ENCODE measurements at places on chromosomes 4 and X.
A peak's percentile ranks its signal among the peaks of the same experiment; 100 is the strongest.

DNA sequence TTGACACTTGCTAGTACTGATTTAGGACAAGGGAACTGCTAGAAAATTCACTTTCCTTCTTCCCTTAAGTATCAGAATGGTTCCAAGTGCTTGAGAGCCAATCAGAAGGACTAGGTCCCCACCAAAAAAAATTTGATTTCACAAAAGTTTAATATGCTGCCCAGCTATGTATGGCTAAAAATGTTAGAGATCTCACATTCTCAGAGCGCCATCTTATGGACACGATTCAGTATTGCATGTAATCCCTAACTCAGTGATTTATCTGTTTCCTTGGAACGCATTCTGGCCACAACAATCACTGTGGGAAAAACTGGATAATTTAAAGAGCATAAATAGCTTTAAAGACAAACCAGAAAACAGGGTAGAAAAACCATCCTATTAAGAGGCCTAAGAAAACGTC, 255.1 kb upstream of the GPC4 start:
- peak; percentile 1 for DNase-seq

- no peak for DNase-seq
These were observed 367.1 kb downstream of the PACRGL start for GRCh38 chr4:21067351-21067750.

GRCh38 chr4:142817442-142817841, 28.7 kb downstream of the INPP4B start:
- no peak for DNase-seq

DNA sequence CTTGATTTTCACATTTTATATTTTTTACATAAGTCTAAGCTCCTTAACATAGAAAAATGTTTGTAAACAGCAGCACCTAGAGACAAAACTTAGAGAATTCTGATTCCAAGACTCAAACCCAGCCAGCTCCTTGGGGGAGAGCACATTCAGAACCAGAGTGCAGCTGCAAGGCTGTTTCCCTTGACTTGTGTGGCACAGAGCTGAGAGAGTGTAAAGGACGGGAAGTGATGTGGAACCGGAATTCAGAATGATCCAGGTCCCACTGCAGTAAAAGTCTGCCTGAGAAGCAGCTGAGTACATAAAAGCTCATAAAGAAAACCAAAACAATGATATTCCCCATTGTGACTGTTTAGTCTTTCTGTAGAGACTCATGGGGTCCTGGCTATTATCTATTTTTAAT, 713.8 kb downstream of the RAB28 start:
- no peak for DNase-seq

DNA sequence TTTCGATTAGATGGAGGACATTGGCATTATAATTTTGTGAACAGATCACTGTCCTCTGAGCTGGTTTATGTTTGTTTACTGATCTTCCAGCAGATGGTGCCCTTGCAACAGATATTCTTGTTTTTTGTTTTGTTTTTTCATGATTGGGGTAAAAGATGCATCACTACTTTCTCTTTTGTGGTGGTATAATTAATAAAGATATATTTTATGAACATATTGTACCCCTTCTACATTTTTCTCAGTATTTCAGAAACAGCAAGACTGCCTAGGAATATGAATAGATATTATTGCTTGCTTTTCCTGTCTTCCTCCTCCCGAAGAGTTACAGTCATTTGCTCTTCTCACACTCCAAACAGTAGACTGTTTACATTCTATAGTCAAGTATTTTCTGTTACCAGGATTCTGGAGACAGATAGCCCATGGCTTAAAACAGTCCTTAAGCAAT, 905.2 kb downstream of the TRAM1L1 start:
- DNase-seq: no peak

- DNase-seq: no peak
These were observed 93.0 kb downstream of the MAGEE1 start for GRCh38 chrX:76520273-76521054.

DNA sequence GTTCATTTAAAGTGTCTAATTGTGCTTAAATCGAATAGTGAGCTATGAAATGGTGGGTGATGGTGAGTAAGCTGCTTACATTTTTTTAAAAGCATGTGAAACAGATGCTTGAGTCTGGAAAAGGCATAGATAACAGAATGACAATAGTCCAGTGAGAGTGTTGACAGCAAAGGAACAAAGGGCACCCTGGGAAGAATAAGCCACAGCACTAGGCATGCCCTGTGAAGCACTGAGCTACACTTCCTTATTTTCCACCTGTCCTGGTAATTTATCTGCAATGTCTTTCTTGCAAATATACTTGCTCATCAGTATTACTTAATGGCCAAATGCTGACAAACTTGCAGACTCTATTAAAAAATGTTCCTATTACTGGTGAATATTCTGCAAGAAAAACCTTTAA, 168.7 kb downstream of the PRDM5 start:
- no peak for DNase-seq

DNA sequence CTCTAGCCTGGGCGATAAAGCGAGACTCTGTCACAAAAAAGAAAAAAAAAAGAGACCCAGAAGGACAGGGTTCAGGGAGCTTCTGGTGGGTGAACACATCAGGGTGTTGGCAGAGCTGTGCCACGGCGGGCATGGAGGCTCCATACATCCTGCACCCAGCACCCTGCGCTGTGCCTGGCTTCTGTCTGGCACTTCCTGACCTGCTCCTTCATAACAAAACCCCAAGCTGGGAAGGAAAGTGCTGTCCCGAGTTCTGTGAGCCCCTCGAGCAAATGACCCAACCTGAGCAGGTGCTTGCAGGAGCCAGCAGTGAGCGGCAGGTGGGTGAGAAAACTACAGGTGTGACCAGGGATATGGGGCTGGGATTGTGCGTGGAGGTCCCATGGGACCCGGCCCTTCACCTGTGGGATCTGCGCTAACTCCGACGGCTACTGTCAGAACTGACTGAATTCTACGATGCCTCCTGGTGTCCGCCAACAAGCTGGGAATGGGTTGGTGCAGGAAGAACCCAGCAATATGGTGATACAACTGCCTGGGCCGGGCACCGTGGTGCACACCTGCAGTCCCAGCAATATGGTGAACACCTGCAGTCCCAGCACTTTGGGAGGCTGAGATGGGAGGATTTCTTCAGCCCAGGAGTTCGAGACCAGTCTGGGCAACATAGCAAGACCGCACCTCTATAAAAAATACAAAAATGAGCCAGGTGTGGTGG, 18.9 kb downstream of the ASMTL start:
- DNase-seq: no peak

GRCh38 chr4:97530676-97531075, 612.6 kb downstream of the STPG2 start:
- no peak for DNase-seq

DNA sequence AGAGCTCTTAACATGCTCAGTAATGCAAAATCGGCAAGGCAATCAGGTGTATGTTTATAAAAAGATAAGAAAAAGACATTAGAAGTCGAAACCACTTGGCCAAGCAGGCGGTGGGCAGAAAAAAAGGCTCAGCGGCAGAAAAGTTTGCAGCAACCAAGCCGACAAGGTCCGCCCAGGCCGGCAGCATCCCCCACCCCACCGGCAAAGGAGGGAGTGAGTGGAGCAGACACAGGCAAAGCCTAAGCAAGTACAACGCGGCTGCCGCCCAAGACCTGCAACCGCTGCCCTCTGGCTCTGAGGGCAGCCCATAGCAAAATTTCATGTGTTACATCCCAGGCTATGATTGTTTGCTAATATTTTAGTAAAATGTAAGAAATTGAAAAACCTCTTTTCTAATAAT, 125.4 kb upstream of the ZCCHC13 start:
- DNase-seq: no peak

DNA sequence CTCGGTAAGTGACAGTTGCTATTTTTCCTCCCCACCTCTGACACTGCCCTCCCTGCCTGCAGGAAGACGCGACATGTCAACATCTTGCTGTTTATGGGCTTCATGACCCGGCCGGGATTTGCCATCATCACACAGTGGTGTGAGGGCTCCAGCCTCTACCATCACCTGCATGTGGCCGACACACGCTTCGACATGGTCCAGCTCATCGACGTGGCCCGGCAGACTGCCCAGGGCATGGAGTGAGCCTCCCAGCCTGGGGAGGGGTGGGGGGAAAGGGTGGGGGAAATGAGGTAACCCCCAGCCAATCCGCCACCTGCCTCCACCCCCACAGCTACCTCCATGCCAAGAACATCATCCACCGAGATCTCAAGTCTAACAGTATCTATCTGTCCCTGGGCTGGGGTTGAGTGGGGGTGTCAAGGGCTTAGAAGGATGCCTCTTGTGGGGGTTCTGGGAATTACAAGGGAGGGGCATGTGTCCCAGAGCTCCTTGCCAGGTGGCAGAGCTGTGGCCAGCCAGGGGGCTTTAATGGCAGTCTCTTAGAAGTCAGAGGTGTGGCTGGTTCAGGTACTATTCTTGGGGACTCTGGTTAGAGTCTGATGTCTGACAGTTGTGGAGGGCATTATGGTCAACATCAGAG, 7.8 kb downstream of the ARAF start:
- no peak for DNase-seq

GRCh38 chr4:185312699-185313098, 83.0 kb downstream of the LRP2BP start:
- DNase-seq: no peak

DNA sequence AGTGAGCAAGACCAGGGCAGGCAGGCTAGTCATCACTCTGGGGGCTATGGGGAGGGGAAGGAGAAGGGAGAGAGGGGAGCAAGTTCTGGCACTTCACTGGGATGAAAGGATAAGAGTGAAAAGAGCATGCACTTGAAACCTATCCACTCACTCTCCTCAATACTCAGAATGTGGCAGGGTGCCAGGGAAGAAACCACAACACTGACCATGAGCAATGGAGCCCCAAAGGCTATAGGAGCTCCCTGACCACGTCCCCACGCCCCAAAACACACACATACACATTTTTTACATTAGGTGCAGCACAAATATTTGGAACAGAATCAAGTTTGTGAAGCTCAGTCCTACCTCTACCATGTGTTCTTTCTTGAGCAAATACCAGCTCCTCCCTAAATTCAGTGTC, 132.2 kb downstream of the IDS start:
- no peak for DNase-seq

- no peak for DNase-seq
These were observed 95.4 kb downstream of the NKX6-1 start for GRCh38 chr4:84403656-84404055.

GRCh38 chrX:96438803-96439202, 245.8 kb upstream of the DIAPH2 start:
- no peak for DNase-seq

- DNase-seq: no peak
These were observed 234.7 kb downstream of the OR13H1 start for GRCh38 chrX:131778269-131779218.

DNA sequence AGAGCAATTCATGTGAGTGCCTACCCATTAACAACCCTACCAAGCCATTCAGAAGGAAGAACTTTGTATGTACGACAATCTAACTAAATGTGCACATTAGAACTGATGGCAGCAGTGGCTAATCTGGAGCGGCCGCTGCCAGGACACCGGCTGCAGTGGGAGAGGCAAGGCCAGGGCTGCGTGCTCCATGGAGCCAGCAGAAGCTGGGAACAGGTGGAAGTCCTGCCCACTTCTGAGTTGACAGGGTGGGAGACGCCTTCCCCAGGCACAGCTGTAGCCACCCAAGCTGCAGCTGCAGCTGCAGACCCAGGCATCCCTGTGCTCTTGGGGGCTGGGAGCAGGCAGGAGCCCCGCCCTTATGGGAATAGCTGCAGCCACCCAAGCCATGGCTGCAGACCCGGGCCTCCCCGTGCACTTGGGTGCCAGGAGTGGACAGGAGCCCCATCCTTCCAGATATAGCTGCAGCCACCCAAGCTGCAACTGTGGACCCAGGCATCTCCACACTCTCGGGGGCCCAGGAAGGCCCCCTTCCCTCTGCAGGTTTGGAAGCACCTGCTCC, 79.1 kb upstream of the DDX60 start:
- no peak for DNase-seq

- no peak for DNase-seq
These were observed 37.9 kb upstream of the NKAP start for GRCh38 chrX:119981286-119982070.

GRCh38 chrX:42976746-42977366, 198.9 kb upstream of the PPP1R2C start:
- no peak for DNase-seq

GRCh38 chr4:12360391-12360790, 931.7 kb upstream of the HS3ST1 start:
- DNase-seq: no peak

GRCh38 chrX:48071064-48071985, at the start of gene ZNF630:
TSS of gene ZNF630 (minus strand) at chrX:48071640. CDS start at chrX:48066886, 4,754 bp downstream.
- no peak for DNase-seq

DNA sequence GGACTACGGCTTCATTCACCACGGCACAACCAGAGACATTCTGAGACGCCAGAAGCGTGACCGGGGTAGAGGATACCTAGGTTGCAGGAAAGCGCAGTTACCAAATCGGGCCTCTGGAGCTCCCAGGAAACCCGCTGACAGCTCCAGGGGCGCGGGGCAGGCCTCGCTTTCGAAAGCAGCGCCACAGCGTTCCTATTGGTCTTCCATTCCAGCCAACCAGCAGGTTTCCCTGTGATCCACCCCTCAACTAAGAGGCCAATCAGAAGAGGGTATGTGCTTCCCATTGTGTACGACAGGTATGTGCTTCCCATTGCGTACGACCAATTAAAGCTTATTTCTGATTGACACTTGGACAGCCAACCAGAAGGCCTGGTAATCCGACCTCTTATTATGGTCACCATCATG, 14.9 kb downstream of the SNX12 start:
- no peak for DNase-seq

DNA sequence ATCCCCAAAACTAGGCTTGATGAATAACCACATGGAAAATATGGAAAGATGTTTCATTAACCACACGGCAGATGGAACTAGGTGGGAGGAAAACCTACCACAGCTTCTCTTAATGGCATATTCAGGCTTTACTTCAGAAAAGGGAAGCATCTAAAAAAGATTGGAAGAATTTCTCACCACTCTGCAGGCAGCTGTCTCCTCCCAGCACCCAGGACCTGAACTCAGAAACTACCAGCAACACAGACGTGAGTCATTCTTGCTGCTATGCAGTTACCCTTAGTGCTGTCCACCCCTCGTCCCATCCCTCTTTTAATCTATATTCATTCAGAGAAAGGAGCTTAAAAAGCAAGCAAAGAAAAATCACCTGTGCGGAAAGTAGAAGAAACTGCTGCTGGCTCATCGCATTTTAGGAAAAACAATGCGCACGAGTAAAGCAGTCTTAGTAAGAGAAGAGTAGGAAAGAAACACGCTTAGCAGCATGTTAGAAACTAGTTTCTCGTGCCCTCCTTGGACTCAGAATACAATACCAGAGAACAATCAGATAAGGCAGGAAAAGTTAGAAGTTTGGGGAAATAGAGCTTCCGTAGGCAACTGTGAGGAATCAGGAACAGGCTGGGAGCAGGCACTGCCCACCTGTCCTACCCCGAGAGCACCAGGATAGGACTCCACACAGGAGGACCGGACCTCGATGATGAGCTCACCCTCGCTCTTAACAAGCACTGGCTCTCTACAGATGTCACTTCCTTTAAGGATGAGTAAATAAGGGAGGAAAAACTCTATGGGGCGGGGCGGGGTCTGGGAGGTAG, 48.1 kb upstream of the ENPP6 start:
- no peak for DNase-seq

Data from CMK (cell line).